ENCODE measurements at places on chromosomes 2 and 18. TPM values are rescaled to one million over a fixed set of nuclear protein-coding genes. Genes with fewer than 3 reads are reported as not detected.

ALPG gene
- polyA plus RNA-seq = not detected

KCNJ13 gene
- not detected for polyA plus RNA-seq

ACTG2 gene
- 0.67 TPM for polyA plus RNA-seq

RTP5 gene
- polyA plus RNA-seq = 1.2 TPM

SULT1C4 gene
- polyA plus RNA-seq = not detected

PAX8 gene
- not detected for polyA plus RNA-seq

RMND5A gene
- 40.8 TPM for polyA plus RNA-seq

GAD1 gene
- 66.4 TPM for polyA plus RNA-seq

FOXD4L1 gene
- polyA plus RNA-seq = 0.82 TPM

DSG1 gene
- polyA plus RNA-seq = not detected

PARD3B gene
- polyA plus RNA-seq = 0.36 TPM

PSMA8 gene
- polyA plus RNA-seq = not detected

ZNF519 gene
- 25.0 TPM for polyA plus RNA-seq

NT5C1B gene
- not detected for polyA plus RNA-seq

GPR45 gene
- 4.1 TPM for polyA plus RNA-seq

BOK gene
- 2.3 TPM for polyA plus RNA-seq

REG3G gene
- polyA plus RNA-seq = not detected

TMEM169 gene
- polyA plus RNA-seq = 28.8 TPM

RESP18 gene
- not detected for polyA plus RNA-seq

POMC gene
- polyA plus RNA-seq = not detected

ACAA2 gene
- 9.8 TPM for polyA plus RNA-seq

COL5A2 gene
- 6.6 TPM for polyA plus RNA-seq

IL37 gene
- not detected for polyA plus RNA-seq

DUSP19 gene
- 7.7 TPM for polyA plus RNA-seq

SAG gene
- not detected for polyA plus RNA-seq

NEUROD1 gene
- polyA plus RNA-seq = not detected

DNAJC5G gene
- not detected for polyA plus RNA-seq

DYSF gene
- not detected for polyA plus RNA-seq

NCKAP1 gene
- 124 TPM for polyA plus RNA-seq
